ENCODE measurements at places on chromosomes 2 and 18.

DNA sequence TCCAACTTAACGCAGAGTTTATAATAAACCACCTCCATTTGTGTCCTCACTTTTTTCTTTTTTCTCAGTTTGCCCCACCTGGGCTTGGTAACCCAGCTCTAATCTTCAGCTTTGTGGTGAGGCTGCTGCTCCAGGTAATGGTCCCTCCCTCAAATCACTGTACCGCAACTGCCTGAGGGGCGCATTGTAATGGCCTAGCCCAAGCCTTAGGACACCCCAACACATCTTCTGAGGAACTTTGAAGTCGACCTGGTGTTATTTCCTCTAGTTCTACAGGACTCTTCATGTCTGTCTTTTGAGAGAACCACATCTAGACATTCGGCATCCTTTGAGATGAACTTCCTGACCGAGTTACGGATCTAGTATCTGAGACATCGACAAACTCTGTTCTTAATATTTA lies 99.7 kb downstream of the PLEKHM3 start:
- DNase-seq: no peak

DNA sequence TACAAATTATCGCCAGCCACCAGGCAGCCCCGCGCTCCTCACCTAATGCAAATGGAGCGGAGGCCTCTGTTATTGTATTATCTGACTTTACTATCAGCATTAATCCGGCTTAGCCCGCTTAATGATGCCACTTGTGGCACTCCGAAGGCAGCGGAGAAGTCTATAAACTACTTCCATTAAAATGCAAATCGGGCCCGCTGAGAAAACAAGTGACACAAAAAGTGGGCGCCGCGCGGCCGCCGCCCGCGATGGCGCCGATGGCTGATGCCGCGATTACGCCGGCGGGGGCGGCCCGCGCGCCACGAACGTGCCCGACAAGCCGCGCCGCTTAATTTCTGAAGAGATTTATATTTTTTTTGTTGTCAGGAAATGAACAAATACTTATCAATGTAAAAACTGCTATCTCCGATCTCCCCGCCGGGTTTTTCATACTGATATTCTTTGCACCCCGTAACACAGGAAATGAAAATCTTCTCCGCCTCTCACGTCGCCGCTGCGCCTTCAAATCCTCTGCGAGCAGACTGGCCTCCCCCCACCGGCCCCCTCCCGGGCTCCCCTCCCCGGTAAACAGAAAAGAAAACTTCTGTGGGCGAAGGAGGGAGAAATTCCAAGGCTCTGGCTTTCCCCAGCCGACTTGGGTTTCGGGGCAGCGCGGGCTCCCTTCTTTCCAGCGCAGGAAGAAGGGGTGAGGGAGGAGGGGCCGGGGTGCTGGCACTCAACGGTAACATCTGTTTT lies 221.8 kb downstream of the INSIG2 start:
- DNase-seq: peak; percentile 40

- peak; percentile 13 for DNase-seq
These were observed 59.9 kb downstream of the SUMO1 start for GRCh38 chr2:202178346-202178958.

GRCh38 chr2:98543214-98543613 lies 65.1 kb downstream of the COA5 start:
- DNase-seq: no peak

- no peak for DNase-seq
These were observed 2.8 kb downstream of the SRSF7 start for GRCh38 chr2:38748391-38748790.

DNA sequence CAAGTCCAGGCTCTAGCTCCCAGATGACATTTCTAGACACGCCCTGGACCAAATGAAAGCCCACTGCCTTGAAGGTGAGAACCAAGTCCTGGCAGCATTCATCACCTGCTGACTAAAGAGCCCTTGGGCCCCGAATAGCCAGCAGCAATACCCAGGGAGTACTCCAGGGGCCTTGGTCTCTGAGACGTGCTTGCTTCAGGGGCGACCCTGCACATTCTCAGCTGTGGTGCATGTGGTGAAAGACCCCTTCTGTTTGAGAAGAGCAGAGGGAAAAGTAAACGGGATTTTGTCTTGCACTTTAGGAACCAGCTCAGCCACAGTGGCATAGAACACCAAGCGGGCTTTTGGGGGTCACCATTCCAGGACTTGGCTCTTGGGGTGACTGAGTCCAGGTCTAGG lies 260.5 kb upstream of the MYT1L start:
- no peak for DNase-seq

GRCh38 chr2:129334696-129335410 lies 644.6 kb upstream of the RAB6C start:
- DNase-seq: no peak

- DNase-seq: no peak
These were observed 271.5 kb upstream of the EPAS1 start for GRCh38 chr2:46025676-46026075.

All from activated CD4-positive, alpha-beta T cell treated with anti-CD3 and anti-CD28 coated beads for 1 hour (primary cell).